Calu3 (cell line): ENCODE measurements at places on chromosomes 6 and 20. TPM values are rescaled to one million over a fixed set of nuclear protein-coding genes. Genes with fewer than 3 reads are reported as not detected.

Gene PROCR
- 9.7 and 10.3 TPM in 2 replicates for total RNA-seq

Gene DDO
- 1.6 and 3.1 TPM in 2 replicates for total RNA-seq

Gene RBM24
- total RNA-seq = 0.47 and 1.1 TPM in 2 replicates

Gene WFDC5
- not detected in 2 replicates for total RNA-seq

Gene ADGRF4
- 7.3 and 8.0 TPM in 2 replicates for total RNA-seq

Gene SCRT2
- total RNA-seq = not detected in 2 replicates

- H3K4me1 ChIP-seq = no peaks in the 10 kb centered on the region
- H3K4me3 ChIP-seq = no peak overlapping the region
- no peaks in the 10 kb centered on the region for H3K36me3 ChIP-seq
- no peak overlapping the region for H3K27ac ChIP-seq
- H3K27me3 ChIP-seq = no peaks in the 10 kb centered on the region
Measured at GRCh38 chr6:86459978-86460377, 477.4 kb upstream of the HTR1E start.

- H3K27ac ChIP-seq = no peak overlapping the region
- H3K27me3 ChIP-seq = no peaks in the 10 kb centered on the region
- no peak for DNase-seq
- H3K4me3 ChIP-seq = no peak overlapping the region
Measured at GRCh38 chr6:18473755-18474154, 86.6 kb downstream of the RNF144B start.

GRCh38 chr6:133837801-133838349, 51.0 kb upstream of the TCF21 start:
- DNase-seq = peak; percentile 86
- peaks cover 7% of the 10 kb centered on the region for H3K36me3 ChIP-seq
- H3K27ac ChIP-seq = peak overlapping the region; percentile 70
- peaks cover 7% of the 10 kb centered on the region for H3K4me1 ChIP-seq

DNA sequence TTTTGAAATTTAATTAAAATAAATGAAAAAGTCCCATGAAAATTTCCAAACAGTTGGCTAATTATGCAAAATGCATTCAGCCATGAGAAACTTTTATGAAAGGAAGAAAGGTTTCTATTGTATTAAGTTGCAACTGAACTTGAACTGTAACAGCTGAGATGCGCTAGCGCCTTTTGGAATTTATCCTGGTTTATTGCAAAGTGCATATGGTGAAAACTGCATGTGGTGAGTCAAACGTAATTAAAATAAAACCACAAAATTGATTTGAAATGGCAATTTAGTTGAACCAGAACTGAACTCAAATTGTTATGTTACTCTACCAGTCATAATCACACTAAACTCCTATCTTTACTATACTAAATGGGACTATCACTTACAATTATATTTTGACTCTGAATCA, 46.4 kb upstream of the COL21A1 start:
- H3K4me3 ChIP-seq = no peak overlapping the region
- DNase-seq = no peak
- H3K27ac ChIP-seq = no peak overlapping the region
- no peaks in the 10 kb centered on the region for H3K27me3 ChIP-seq
- H3K36me3 ChIP-seq = no peaks in the 10 kb centered on the region

GRCh38 chr6:119312441-119312840, 37.1 kb downstream of the MAN1A1 start:
- H3K4me1 ChIP-seq = peaks cover 45% of the 10 kb centered on the region
- H3K27me3 ChIP-seq = no peaks in the 10 kb centered on the region

DNA sequence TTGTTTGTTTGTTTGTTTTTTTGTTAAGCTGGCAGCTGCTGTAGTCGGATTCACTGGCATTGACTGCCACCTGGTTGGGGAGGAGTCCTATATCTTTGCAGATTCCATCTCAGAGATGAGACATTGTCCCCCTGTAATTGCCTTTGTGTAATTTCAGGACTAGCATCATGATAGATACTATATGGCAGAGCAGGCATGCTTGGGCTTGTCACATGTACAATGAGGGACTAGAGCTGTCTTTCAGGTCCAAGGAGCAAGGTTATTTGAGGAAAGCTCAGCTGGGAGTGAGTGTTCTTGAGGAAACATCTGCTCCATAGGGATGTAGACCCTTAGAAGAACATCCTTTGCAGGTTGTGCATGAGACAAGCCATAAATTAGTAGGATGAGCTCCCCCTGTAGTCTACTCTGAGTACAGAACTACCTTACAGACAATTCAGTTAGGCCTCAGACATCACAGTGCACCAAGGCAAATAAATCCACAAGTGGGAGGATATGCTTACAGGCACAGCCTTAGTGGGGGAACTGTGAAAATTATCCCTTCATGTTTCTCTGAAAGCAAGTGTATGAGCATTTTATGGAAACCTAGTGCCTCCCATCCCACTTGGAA, 62.1 kb downstream of the BMP2 start:
- no peak for DNase-seq
- H3K4me1 ChIP-seq = no peaks in the 10 kb centered on the region
- no peaks in the 10 kb centered on the region for H3K36me3 ChIP-seq
- H3K4me3 ChIP-seq = no peak overlapping the region
- H3K27me3 ChIP-seq = no peaks in the 10 kb centered on the region

- H3K36me3 ChIP-seq = peaks cover 100% of the 10 kb centered on the region
- peaks cover 43% of the 10 kb centered on the region for H3K4me1 ChIP-seq
- no peak for DNase-seq
- H3K27me3 ChIP-seq = no peaks in the 10 kb centered on the region
Measured at GRCh38 chr20:10667077-10667401, 6.8 kb downstream of the JAG1 start.

DNA sequence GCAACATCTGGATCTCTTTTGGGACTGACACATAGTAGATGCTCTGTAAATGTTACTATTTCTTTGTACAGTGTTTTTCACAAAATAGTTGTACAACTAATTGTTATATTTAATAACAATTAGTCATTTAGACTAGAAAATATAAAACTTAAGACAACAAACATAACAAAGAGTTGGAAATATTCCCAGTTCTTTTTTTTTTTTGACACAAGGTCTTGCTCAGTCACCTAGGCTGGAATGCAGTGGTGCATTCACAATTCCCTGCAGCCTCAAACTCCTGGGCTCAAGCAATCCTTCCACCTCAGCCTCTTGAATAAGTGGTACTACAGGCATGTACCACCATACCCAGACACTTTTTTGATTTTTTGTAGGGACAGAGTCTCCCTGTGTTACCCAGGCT, 105.8 kb downstream of the UTRN start:
- no peak overlapping the region for H3K27ac ChIP-seq
- peaks cover 9% of the 10 kb centered on the region for H3K4me1 ChIP-seq
- no peaks in the 10 kb centered on the region for H3K27me3 ChIP-seq
- H3K4me3 ChIP-seq = no peak overlapping the region
- H3K36me3 ChIP-seq = no peaks in the 10 kb centered on the region

GRCh38 chr6:160420969-160421556, 72.9 kb downstream of the SLC22A3 start:
- DNase-seq = no peak
- H3K36me3 ChIP-seq = peaks cover 12% of the 10 kb centered on the region
- peaks cover 8% of the 10 kb centered on the region for H3K4me1 ChIP-seq
- no peak overlapping the region for H3K4me3 ChIP-seq
- no peaks in the 10 kb centered on the region for H3K27me3 ChIP-seq

DNA sequence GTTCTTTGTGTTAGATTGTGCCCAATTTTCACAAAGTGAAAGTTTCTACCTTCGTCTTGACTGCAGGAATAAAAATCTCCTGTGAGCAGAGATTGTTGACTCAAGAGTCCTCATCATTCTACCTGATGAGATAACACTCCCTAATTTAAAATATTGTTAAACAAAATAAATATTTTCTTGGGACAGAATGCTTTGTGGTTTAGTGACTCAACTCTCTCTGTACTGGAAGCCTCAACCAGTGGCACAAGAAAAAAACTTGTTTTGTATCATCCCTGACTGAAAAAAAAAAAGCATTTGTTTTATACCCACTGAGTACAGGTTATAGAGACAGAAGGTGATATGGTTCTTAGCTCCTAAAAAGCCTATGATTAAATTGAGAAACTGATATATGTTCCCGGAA, 78.9 kb downstream of the CRYBG1 start:
- no peak overlapping the region for H3K4me3 ChIP-seq
- H3K27ac ChIP-seq = no peak overlapping the region
- no peaks in the 10 kb centered on the region for H3K27me3 ChIP-seq
- H3K4me1 ChIP-seq = peaks cover 11% of the 10 kb centered on the region

DNA sequence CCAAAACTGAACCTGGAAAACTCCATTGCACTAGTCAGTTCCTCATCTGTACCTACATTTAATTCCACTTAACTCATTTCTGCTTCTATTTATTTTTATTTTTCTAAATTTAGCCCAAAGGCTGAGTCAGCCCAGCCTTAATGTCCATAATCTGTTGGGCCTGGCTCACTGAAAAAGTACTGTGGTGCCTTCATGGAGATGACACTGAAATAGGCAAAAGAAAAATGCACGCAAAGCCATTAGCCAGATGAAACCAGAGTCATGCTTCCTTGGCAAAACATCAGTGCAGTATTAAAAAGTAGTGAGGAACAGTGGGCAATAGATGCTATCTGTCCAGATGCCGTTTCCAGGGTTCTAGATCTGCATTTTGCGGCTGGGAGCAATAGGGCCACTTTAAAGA, 14.7 kb upstream of the PLCB4 start:
- no peak overlapping the region for H3K4me3 ChIP-seq
- no peaks in the 10 kb centered on the region for H3K4me1 ChIP-seq
- DNase-seq = no peak
- H3K27me3 ChIP-seq = no peaks in the 10 kb centered on the region
- no peaks in the 10 kb centered on the region for H3K36me3 ChIP-seq

DNA sequence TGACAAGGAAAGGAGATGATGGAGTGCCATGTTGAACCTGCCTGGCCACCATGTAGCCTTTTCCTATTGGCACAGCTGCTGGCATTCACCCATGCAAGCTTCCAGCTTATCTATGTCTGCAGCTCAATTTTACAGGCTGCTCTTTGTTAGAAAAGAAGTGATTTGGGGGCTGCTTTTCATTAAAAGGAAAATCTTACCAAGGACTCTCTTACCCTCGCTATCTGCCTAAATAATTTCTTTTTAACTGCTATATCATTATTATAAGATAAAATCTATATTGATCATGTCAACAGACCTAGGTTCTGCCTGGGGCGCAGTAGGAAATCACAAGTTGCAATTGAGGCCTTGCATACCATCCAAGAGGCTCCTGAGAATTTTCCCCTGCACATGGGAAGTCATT, 167.2 kb downstream of the SYNDIG1 start:
- peaks cover 34% of the 10 kb centered on the region for H3K27me3 ChIP-seq
- H3K27ac ChIP-seq = no peak overlapping the region
- H3K4me3 ChIP-seq = no peak overlapping the region
- no peak for DNase-seq

GRCh38 chr20:12968472-12968871, 40.3 kb upstream of the SPTLC3 start:
- H3K27me3 ChIP-seq = peaks cover 8% of the 10 kb centered on the region
- DNase-seq = no peak
- H3K27ac ChIP-seq = no peak overlapping the region

GRCh38 chr6:15575357-15576033, 87.3 kb downstream of the DTNBP1 start:
- no peak overlapping the region for H3K27ac ChIP-seq
- no peak for DNase-seq
- peaks cover 10% of the 10 kb centered on the region for H3K4me1 ChIP-seq

DNA sequence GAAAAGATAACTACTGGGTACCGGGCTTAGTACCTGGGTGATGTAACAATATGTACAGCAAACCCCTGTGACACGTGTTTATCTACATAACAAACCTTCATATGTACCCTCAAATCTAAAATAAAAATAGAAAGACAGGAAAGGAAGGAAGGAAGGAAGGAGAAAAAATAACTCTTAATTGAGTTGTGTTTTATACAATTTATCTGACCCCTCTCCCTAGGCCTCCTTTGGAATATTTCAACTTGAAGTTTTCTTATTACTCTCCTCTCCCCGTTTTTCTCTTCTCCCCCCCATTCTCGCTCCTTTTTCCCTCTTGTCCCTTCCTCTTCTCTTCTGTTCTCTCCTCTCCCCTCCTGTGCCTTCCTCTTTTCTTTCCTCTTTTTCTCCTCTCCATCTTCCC, 156.1 kb downstream of the F13A1 start:
- H3K27me3 ChIP-seq = peaks cover 21% of the 10 kb centered on the region
- no peak overlapping the region for H3K4me3 ChIP-seq
- peaks cover 4% of the 10 kb centered on the region for H3K36me3 ChIP-seq
- DNase-seq = no peak
- no peaks in the 10 kb centered on the region for H3K4me1 ChIP-seq
- H3K27ac ChIP-seq = no peak overlapping the region

DNA sequence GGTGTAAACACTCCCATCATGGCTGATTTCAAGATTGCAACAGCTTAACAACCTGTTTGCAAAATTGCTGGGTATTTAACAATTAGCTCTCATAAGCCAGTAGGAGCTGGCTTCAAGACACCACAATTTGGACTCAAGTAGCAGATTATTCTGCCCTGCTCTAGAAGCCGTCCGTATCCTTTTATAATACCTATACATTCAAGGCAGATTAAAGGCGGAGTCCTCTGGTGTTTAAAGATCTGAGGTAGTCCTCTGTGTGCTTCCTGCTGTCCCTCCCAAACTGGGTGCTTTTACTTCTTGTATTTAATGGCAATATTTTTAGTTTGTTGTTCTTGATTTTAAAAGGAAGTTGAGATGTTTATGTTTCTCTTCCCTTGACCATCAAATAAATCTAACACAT, 62.2 kb upstream of the SOX4 start:
- no peaks in the 10 kb centered on the region for H3K36me3 ChIP-seq

GRCh38 chr20:58071991-58072390, 156.5 kb downstream of the ANKRD60 start:
- peaks cover 29% of the 10 kb centered on the region for H3K4me1 ChIP-seq
- H3K27me3 ChIP-seq = peaks cover 8% of the 10 kb centered on the region
- no peak overlapping the region for H3K27ac ChIP-seq

DNA sequence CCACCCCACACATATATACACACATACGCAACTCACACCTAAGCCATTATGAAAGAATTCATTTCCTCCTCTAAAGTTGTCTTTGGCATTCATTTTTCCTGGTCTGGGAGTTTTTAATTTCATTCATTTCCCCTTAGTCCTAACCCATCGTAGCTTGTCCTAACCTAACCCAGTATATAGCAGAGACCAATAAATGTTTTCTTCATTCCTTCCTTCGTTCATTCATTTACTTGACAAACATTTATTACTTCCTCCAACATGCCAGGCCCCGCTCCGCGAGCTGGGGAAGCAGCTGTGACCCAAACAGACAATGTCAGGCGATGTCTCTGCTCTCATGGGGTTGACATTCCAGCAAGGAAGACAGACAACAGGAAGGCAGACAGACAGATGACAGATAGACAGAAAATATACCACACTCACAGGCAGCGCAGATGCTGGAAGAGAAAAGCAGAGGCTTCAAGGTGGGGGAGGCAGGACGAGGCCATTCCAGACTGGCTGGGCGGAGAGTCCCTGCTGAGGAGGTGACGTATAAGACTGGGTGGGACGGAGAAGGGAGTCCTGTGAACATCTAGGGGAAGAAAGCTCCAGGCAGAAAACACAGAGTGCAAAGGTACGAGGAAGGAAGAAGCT, 33.7 kb upstream of the SIRPA start:
- H3K27ac ChIP-seq = no peak overlapping the region
- H3K36me3 ChIP-seq = no peaks in the 10 kb centered on the region
- no peaks in the 10 kb centered on the region for H3K27me3 ChIP-seq
- no peaks in the 10 kb centered on the region for H3K4me1 ChIP-seq
- H3K4me3 ChIP-seq = no peak overlapping the region
